ELR (cell line): ENCODE measurements at places on chromosomes 13 and 19.

DNA sequence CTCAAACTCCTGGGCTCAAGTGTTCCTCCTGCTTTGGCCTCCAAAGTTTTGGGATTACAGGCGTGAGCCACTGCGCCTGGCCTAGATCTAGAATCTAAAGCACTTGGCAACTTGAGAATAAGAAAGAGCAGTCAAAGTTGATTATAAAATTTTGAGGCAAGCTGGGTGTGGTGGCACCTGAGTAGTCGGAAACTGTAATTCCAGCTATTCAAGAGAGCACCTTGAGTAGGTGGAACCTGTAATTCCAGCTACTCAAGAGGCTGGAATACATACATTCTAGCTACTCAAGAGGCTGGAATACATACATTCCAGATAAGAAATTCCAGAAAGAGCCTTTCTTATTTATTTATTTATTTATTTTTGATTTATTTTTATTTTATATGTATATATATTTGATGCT is 8.3 kb upstream of the NAA16 start:
- no peak for DNase-seq

- DNase-seq: no peak
Observed at GRCh38 chr13:80070024-80070703, 270.8 kb downstream of the SPRY2 start.

DNA sequence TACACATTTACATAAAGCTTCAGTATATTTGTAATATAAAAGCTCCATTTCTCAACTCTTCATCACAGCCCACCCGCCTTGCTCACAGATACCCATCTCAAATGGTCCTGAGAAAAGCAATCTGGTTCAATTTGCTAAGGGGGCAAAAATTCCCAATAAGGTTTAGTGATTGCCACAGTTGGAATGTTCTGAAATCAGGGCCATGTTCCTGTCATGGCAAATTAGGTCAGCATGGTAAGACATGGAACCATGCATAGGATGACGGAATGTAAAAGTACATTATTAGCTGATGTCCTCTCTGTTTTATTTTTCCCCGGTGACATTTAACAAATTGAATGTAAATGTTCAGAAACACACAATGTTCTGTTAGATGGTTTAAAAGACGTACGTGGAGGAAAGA is 274.3 kb downstream of the MZT1 start:
- DNase-seq: no peak

DNA sequence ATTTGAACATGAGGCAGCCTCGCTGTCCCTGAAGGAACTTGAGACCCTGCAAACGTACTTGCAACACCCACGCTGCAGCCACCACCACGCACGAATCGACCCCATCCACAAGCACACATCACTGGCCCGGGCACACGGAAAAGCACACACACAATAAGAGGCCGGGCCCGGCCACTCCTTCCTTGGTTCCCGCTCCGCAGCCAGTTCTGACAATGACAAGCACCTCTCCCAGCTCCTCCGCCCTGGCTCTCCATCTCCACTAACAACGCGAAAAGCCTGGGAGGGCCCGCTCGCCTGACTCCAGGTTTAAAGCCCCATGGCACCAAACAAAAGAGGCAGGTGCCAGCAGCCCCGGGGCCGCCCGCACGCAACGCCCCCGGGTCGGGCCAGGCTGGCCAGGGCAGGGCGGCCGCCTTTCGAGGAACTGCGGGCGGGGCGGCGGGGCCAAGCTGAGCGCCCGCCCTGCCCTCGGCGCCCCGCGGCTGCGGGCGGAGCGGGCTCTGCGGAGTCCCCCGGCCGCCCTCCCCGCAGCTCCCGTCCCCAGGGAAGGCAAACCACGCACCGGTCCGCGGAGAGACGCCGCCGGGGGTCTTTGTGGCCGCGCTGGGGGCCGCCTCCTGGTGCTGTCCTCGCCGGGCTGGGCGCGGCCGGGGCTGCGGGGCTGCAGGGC is 495 bp downstream of the DCLK1 start:
- DNase-seq: no peak

DNA sequence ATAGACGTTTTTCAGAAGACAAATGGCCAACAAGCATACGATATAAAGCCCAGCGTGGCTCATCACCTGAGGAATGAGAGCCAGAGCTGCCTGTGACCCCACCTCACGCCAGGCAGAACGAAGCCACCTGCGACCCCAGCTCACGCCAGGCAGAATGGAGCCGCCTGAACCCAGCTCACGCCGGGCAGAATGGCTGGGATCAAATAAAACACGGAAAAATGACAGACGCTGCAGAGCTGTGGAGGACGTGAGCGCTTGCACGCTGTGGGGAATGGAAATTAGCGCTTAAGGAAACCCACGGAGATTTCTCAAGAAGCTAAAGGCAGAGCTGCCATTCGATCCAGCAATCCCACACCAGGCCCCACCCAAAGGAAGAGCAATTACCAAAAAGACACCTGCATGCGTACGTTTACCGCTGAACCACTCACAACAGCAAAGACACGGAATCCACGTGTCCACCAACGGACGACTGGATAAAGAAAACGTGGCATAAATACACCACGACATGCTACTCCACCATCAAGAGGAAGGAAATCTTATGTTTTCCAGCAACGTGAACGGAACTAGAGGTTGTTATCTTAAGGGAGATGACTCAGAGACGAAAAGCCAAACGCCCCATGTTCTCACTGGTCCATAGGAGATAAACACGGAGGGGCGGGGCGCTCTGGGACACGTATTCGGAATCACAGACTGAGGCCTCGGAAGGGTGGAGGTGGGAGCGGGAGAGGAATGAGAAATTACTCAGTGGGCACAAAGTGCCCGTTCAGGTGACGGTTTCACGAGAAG is 30.7 kb upstream of the C13orf46 start:
- peak; percentile 20 for DNase-seq

DNA sequence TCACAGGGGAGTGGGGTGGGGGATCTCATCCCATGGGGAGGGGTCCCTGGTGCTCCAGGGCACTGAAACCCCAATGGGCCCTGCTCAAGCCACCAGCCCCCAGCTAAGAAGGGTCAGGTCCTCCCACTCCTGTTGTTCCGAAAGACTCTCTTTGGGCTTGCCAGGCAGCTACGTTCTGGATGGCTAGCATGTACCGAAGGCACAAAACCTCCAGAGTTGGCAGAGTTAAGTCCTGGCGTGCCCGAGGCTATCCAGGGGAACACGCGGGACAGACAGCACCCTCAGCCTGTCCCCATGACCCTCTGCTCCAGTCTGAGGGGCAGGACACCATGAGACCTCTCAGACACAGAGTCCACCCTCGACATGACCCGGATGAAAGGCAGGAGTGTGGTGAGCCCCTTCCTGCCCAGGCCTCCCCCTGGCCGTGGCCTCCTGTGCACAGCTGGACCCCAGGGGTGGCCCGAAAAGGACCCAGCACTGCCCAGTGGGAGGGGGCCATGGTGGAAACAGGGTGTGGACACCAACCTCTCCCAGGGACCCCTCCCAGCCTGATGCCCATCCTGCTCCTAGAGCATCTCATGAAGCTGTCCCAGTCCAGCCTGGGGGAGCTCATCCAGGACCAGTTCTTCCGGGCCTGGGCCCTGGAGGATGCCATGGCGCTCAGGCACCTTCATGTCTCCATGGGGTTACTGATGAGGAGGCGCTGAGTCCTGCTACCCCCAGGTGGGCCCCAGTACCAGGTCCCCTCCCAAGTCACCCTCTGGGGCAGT is 53.0 kb upstream of the TPM4 start:
- DNase-seq: no peak

- DNase-seq: no peak
Observed at GRCh38 chr19:51602189-51602854, 27.9 kb downstream of the SIGLEC5 start.

- peak; percentile 7 for DNase-seq
Observed at GRCh38 chr19:29329460-29330134, 116.6 kb upstream of the UQCRFS1 start.

GRCh38 chr19:3573858-3574637 is 1.3 kb downstream of the HMG20B start:
- peak; percentile 98 for DNase-seq

DNA sequence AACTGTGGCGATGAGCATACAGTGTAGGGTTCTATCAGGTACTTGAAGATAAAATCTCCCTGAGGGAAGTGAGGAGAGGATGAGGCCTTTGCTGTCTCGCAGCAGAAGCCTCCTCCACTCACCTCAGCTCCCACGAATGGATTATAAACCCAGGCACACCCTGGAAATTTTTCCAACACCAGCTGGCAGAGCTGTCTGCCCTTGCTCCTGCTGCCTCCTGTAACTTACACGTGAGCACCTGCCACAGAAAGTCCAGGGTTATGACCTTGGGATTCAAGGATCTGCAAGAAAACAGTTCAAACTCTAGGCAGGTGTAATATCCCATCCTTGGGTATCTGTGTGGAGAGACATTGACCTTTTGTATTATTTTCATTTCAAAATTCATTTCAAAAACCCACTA is 70.9 kb upstream of the MYO16 start:
- no peak for DNase-seq

DNA sequence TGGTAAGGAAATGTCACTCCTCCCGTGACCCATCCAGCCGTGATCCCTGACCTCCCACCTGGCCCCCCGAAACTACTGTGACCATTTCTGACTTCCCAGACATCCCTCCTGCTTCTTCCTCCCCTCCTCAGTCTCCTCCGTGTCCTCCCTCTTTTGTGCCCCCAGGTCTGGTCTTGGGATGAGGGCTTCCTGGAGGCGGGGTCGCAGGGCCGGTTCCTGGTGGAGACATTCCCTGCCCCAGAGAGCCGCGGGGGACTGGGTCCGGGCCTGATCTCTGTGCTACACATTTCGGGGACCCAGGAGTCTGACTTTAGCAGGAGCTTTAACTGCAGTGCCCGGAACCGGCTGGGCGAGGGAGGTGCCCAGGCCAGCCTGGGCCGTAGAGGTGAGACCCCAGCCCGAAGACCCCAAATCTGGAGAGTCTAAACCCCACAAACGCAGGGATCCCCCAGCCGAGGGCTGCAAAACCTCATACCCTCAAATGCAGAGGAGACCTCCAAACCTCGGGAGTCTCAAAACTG is 5.0 kb downstream of the KIRREL2 start:
- DNase-seq: no peak

- peak; percentile 41 for DNase-seq
Observed at GRCh38 chr19:54449701-54450069, 686 bp downstream of the LENG8 start.

GRCh38 chr13:104584481-104584880 is 1518.3 kb upstream of the SLC10A2 start:
- no peak for DNase-seq

DNA sequence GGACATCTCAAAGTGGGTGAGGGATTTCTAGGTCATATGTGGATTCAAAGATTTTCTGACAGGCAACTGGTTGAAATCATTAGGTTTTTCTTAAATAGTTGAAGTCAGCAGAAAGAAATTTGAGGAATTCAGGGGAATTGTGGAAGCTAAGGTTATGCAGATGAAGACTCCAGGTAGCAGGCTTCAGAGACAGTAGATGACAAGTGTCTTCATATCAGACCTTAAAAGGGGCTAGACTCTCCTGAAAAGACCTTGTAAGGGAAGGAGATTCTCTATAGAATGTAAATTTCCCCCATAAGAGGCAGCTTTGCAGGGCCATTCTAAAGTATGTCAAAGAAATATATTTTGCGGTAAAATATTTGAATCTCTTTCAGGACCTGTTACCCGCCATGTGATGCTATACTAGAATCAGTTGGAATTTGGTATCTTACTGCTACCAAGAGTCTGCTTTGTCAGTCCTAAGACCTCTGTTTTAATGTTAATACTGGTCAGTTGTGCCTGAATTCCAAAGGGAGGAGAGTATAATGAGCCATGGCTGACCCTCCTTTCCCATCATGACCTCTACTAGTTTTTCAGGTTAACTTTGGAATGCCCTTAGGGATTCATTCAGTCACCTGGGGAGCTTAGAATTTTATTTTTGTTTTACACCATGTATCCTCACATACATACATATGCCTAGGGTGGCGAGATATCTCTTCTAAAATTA is 1115.5 kb upstream of the SLC10A2 start:
- DNase-seq: no peak

- DNase-seq: no peak
Observed at GRCh38 chr13:106493533-106494220, 41.8 kb downstream of the EFNB2 start.

DNA sequence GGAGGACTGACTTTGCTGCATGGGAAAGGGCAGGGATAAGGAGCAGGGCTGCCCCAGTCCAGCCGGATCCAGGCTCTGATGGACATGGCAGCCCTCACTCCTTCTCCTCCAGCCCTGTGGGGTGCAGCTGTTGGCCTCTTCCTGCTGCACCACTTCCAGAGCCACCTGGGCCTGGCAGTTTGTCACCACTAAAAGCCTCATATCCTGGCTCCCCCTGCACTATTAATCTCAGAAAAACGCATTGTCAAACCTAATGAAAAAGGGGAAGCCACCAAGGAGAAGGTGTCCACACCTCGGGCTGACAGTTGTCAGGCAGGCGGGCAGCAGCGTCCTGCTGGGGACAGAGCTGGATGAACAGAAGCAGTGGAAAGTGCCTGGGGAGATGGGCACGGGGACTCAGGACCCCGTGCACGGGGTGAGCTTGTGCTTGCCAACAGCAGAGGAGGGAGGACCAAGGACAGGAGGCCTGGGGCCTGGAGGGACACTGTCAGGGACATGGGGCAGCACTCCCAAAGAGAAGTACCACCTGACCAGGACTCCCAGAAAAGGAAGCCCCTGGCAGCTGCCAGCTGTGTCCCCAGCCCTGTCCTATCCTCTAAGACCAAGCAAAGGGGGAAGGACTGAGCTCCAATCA is 151.1 kb upstream of the TSHZ3 start:
- DNase-seq: no peak

DNA sequence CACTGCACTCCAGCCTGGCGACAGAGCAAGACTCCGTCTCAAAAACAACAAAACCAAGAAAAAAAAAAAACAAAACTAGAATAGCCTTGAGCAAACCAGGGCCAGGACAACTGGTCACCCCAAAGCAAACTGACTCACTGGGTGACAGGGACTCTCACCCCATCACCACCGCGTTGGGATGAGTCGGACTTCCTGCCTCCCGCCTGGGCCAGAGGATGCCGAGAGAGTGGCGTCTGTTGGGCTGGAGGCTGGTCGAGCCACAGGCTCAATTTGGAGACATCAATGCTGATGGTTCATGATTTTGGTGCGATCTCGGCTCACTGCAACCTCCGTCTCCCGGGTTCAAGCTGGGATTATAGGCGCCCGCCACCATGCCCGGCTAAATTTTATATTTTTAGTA is 11.6 kb downstream of the TMPRSS9 start:
- peak; percentile 89 for DNase-seq

DNA sequence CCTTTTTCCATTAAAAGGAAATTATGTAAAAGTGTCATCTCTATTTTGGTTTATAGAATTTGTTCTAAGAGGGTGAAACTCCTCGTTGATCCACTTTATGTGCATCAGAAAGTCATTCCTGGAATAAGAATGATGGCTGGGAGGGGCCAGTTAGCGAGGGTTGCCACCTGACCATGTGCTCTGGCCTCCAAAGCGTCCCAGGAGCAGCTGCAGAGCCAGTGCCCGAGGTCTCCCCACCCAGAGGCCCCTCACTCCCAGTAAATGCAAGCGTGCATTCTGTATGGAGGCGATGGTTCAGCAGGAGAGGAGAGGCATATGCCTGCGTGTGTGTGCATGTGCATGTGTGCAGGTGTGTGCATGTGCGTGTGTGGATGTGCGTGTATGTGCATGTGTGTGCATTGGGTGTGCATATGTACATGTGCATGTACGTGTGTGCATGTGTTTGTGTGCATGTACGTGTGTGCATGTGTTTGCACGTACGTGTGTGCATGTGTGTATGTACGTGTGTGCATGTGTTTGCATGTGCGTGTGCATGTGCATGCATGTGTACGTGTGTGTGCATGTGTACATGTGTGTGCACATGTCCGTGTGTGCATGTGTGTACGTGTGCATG is 345.8 kb downstream of the TEX29 start:
- no peak for DNase-seq

- DNase-seq: peak; percentile 72
Observed at GRCh38 chr19:32543115-32543900, 37.7 kb upstream of the PDCD5 start.

GRCh38 chr13:40776681-40777165 is 5.7 kb upstream of the MRPS31 start:
- DNase-seq: peak; percentile 87
